NCI-H1694 (cell line): ENCODE measurements at places on chromosomes 16 and 17.

DNA sequence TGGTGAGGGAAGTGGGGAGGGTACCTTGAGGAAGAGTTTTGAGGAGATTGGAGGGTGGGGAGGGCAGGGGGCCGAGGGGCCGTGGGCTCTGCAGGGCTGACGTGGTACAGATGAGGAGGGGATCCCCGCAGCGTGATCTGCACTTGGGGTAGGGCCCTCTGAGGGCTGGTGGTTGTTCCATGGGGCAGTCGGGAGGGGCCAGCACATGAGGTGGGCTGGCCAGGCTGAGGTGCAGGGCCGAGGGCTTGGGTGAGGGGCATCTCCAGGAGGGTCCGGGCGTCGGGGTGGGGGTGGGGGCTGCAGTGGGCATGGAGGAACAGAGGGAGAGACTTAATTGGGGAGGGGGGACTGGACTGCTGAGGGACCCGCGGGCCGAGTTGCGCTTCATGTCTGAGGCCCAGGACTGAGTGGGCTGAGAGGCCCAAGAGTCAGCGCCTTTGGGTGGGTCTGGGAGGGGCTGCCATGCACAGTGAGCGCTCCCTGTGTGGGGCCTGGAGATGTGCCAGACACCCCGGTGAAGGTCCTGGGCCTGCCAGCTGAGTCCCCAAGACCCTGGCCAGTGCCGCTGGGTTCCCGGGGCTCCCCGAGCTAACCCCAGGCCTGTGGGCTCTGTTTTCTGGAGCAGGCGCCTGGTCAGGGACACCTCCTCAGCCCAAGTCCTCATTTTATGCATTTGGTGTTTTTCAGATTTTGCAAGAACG is 13.3 kb downstream of the PRSS27 start:
- no peak for DNase-seq

GRCh38 chr17:72715906-72716572 is 376.4 kb downstream of the SLC39A11 start:
- no peak for DNase-seq

- no peak for DNase-seq
Measured at GRCh38 chr17:65453204-65453931, 108.1 kb downstream of the AXIN2 start.

DNA sequence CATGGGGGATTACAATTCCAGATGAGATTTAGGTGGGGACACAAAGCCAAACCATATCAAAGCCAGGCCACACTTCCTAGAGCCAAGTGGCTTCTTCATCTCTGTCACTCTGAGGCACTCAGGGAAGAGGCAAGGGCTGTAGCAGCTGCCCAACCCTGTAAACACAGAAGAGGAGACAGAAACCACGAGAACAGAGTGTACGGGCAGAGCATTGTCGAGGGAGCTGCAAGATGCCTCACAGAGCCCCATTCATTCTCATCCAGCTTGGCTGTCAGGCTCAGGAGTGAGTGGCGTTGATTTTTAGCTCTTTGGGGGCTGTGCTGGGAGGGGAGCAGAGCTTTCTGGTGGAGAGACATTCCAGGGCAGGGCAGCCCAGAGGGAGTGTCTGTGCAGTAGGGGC is 117.2 kb upstream of the SALL1 start:
- DNase-seq = no peak

- no peak for DNase-seq
Measured at GRCh38 chr17:78705071-78705470, 77.0 kb downstream of the CYTH1 start.

DNA sequence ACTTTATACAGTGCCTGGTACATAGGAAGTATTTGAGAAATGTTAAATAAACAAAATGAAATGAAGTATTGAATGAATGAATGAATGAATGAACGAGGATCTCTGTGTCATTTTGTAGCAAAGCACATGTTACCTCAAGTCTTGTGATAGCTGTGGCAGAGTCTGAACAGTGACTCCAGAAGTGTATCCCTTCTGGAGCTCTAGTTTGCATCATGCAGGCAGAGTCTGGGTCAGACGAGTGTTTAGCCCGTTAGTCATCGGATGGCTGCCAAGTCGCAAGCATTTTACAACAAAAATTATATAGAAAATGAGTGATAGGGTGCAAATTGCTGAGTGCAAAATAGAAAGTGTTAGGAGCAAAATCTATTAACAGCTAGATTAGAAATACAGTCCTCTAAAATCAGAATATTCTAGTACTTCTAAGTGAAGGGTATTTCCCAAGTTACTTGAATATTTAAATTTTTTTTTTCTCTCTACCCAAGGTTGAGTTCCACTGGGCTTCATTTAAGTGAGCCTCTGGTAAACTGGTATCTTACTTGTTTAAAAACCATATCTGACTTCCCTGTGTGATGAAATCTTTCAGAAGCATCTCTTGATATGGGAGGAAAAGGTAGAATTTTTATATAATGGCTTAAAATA is 113.3 kb downstream of the FTO start:
- no peak for DNase-seq

- no peak for DNase-seq
Measured at GRCh38 chr17:47692137-47692894, 1.6 kb upstream of the TBKBP1 start.

GRCh38 chr16:86894029-86894567 is 315.7 kb downstream of the FOXL1 start:
- no peak for DNase-seq

GRCh38 chr17:22337467-22337866 is 645.1 kb downstream of the KCNJ18 start:
- DNase-seq = no peak

DNA sequence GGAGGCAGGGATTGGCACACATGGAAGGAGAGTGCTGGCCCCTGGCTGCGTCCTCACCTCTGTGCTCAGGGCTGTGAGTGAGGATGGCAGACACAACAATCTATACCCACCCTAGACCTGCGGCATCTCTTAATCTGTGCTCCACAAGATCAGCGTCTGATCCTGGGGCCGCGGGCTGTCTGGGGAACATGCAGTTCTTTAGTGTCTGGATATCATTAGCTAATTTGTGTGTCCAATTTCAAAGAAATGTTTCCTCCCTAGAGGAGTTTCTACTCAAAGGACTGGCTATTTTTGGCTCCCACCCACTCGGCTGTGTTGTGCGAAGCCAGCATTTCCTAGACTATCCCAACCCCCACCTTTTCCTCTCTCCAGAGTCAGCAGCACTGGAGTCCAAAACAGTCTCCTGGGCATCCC is 93.8 kb downstream of the GRIN2A start:
- DNase-seq = no peak

DNA sequence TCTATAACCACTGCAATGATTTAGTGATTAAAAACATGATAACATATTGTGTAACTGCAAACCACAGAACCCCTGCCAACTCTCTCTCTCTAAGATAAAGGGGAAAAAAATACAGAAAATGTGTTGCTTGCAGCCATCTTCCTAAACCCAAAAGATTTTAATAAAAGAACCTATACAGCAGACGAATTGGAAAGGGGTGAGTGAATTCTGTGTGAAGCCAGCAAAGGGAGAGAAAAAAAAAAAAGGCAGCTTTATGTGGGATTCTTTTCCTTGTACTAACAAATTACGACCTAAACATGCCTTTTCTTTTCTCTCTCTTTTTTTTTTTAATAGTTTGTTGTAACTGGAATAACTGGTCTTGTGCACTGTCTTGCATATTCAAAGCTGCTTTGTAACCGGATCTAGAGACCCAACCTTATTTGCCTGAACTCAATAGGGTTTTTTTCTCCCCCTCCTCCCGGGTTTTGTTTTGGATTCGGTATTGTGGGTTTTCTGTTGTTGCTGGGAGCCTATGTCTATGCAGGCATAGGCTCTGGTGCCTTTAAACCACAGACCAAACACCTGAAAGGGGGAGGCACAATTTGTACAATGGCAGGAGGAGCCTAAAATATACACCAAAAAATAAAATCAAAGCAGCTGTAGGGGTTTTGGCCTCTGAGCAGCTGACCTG is 7.0 kb upstream of the ZFHX3 start:
- DNase-seq = no peak

- peak; percentile 97 for DNase-seq
Measured at GRCh38 chr17:39607851-39608130, at the start of gene NEUROD2. NEUROD2 (minus strand) TSS chr17:39607920; CDS start chr17:39606599, 1,321 bp downstream.

GRCh38 chr17:58677194-58677880 is 14.5 kb downstream of the TEX14 start:
- DNase-seq = no peak

- DNase-seq = no peak
Measured at GRCh38 chr16:12685806-12686205, 117.9 kb downstream of the CPPED1 start.

- DNase-seq = no peak
Measured at GRCh38 chr16:67922740-67923139, 8.9 kb downstream of the CTRL start.

DNA sequence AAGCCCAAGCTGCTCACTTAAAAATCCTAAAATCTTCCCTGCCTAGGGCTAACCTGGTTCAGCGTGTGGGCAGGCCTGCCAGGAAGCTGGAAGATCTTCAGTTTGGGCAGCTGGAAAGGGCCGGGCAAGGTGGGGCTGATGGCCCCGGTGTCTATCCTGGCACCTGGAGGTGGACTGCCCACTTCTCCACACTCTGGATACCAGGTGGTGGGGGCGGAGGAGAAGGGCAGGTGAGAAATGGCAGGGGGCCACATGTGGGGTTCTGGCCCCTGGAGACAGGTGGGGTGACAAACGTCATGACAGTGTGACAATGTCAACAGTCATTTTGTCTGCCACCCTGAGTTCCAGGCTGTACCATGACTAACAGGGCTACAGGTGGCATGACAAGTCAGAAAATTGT is 78.5 kb upstream of the C16orf82 start:
- no peak for DNase-seq

DNA sequence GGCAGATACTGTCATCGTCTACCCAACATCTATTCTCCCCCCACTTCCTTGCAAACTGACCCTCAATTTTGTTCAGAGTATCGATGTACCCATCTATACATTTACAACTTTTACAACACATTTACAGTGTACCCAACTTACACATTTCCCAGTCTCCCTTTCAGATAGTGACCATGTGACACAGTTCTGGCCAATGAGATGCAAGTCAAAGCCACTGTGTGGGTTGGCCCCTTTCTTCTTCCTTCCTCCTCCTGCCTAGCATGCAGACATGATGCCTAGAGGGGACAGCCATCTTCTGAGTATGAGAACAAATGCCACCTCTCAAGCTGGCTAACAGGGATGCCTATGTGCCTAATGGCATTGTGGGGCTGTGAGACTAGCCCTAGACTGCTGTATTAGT is 11.3 kb upstream of the NFAT5 start:
- no peak for DNase-seq

DNA sequence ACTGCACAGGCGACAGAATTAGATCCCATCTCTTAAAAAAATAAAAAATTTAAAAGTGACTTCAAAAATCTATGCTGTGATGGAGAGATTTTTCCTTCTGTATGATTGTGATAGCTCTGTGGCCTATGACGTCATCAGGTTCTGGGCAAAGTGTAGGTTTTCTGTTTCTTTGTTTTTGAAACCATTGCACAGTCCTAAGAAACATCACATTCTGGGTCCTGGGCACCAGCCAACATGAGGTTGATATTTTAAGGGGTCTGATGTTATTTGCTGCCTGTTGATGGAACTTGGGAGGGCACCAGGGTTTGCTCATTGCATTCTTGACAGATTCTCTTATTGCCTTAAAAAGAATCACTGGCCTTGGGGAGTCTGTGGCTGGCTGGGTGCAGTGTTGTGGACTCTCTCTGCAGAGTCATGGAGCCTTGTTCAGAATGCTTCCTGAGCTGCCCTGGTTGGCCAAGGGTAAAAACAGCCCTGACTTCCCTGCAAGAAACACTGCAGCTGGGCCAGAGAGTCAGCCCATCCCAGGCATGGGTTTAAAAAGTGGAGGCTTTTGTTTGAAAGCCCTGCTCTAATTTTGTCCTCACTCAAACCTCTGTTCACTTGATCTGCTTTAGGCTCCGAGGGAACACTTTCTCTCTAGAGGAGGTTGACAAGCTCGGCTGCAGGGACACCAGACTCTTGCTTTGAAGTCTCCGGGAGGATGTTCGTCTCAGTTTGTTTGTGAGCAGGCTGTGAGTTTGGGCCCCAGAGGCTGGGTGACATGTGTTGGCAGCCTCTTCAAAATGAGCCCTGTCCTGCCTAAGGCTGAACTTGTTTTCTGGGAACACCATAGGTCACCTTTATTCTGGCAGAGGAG is 10.5 kb upstream of the CYLD start:
- no peak for DNase-seq

DNA sequence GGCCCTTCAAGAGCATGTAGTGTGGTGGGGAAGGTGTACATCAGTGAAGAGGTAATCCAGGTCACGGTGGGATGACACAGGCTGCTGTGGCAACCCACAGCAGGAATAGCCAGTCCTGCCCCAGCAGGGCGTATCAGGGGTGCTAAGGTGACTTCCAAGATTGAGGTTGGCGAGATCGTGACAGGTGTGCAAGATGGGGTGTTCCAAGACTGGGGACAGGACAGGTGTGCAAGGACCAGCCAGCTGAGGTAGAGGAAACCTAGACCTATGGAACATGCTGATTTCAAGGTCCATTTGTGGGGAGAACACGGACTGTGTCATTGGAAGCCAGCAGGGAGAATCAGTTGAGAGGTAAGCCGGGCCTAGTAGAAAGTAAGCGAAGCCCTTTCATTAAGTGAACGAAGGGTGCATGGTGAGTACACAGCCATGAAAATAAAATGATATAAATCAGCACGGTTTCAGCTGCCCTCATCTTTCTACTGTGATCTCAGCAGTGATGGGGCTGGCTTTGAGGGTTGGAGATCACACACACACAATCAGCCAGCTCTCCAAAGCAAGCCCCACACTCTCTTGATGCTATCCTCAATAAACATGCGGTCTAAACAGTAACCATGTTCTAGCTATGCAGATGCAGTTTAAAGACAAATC is 497.0 kb downstream of the WWOX start:
- no peak for DNase-seq

- no peak for DNase-seq
Measured at GRCh38 chr17:66044083-66044482, 147.8 kb downstream of the CEP112 start.

- DNase-seq = no peak
Measured at GRCh38 chr17:79691931-79692330, 38.8 kb upstream of the ENPP7 start.

DNA sequence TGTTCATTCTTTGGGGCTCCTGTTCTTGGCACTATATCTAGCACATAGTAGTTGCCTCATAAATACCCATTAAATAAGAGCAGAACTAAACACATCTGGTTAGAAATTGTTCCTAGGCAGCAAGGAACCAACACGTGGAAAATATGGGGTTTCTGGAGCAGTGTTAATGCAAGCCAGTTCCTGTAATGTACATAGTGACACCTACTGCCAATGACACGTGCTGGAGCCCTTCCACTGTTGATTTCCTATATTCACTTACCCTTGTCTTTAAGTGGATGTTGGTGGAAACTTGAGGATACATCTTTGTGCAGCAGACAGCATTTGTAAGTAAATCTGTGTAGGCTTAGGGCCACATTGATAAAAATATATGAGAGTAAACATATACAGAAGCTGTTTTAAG is 1.6 kb upstream of the IRF8 start:
- DNase-seq = no peak

GRCh38 chr16:85838381-85838780 is 38.9 kb downstream of the COX4I1 start:
- DNase-seq = no peak

GRCh38 chr16:46717692-46718091 is 28.2 kb downstream of the ORC6 start:
- DNase-seq = no peak
